ENCODE measurements at places on chromosomes 3 and 15. TPM values are rescaled to one million over a fixed set of nuclear protein-coding genes. Genes with fewer than 3 reads are reported as not detected.
A peak's percentile ranks its signal among the peaks of the same experiment; 100 is the strongest.

DNA sequence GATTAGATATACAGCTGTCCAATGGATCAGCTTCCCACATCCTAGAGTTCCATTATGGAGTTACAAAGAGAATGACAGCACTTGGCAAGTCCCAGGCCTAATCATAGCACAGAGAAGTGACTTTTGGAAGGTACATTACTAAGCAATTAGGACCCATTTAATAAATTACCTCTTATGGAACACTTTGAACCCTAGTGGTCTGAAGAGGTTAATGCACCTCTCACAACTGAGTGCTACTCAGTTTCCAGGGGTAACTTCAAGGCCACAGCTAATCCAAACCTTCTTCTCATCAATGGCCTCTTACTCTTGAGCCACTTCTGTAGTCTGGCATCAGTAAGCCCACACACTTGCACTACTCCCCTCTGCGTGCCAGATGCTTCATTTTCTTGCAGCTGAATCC, 34.9 kb upstream of the MEIS2 start:
- H3K4me1 ChIP-seq: no peaks in the 10 kb centered on the region
- DNase-seq: no peak
- no peak overlapping the region for H3K27ac ChIP-seq

The NTRK3 gene
- 9.5 TPM for total RNA-seq

The SLC6A1 gene
- 0.15 TPM for total RNA-seq

The MYEF2 gene
- 245 TPM for total RNA-seq

The IL17RD gene
- total RNA-seq: 31.1 TPM

DNA sequence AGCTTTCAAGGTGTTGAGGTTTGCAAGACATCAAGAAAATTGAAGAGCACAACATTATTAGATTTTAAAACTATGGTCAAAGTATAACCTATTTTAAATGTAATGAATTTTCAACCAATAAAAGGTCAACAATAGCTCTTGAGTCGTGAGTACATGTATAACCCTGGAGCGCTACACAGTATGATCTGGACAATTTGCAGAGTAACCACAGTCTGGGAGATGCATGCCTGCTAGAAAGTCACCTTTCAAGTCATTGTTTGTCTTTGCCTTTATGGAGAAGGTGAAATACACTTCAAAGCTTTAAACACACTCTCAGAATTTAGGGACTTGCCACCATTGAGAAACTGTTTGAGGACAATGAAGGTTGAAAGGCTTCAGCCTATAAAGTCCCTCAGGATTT, 112.6 kb upstream of the ALCAM start:
- peaks cover 11% of the 10 kb centered on the region for H3K36me3 ChIP-seq
- H3K4me1 ChIP-seq: peaks cover 41% of the 10 kb centered on the region
- peak overlapping the region; percentile 36 for H3K27ac ChIP-seq
- no peak overlapping the region for H3K4me3 ChIP-seq
- DNase-seq: no peak

DNA sequence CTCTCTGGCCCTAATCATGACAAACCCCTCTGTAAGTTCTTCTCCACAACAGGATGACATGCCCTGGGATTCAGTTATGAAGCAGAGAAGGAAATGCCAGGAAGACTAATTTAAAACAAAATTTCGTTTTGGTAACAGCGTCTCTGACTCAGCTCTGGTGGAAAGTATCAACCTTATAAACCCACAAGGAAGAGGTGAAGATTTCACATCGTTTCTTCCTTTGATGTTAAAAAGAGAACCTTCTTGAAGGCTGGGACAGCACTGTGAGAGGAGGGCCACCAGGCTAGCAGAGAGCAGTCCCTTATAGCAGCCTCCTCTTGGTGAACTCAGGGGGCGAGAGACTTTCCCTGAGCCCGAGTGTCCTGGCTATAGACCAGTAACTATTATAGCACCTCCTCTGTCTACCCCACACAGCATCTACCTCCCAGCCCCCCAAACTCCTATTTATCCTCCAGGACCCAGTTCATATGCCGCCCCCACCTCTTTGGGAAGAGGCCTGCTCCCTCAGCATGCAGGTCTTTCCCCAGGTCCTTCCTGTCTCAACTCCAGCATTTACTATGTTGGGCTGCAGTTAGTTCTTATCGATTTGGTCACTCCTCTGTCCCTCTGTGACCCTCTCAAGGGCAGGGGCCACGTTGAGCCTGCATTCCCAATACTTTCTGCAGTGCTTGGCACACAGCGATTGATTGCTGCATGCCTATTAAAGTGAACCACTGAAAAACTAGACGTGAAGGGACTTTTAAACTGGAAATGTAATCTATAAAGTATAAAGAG, 321.5 kb upstream of the ICE2 start:
- H3K4me3 ChIP-seq: no peak overlapping the region
- no peaks in the 10 kb centered on the region for H3K4me1 ChIP-seq
- H3K27ac ChIP-seq: no peak overlapping the region

DNA sequence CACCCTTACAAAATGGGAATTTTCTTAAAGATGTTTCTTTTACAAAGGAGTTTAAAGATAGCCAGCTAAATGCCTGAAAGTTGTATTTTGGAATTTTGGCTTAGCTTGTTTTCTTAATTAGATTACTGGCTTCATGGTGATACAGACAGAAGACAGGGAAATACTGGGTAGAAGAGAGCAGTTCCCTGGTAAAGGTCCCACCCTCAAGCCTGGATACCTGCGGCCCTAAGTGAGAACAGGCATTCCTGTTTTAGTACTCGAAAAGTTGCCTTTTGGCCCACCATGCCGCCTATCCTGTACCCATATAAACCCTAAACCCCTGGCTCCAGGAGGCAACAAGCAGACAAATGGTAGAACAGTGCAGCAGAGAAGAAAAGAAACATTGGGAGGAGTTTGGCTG, 29.4 kb downstream of the SETMAR start:
- DNase-seq: no peak
- no peaks in the 10 kb centered on the region for H3K4me1 ChIP-seq
- H3K27ac ChIP-seq: no peak overlapping the region
- H3K4me3 ChIP-seq: no peak overlapping the region
- peaks cover 2% of the 10 kb centered on the region for H3K27me3 ChIP-seq
- H3K36me3 ChIP-seq: peaks cover 20% of the 10 kb centered on the region

GRCh38 chr3:60703008-60703407, 548.2 kb downstream of the FHIT start:
- no peak overlapping the region for H3K27ac ChIP-seq
- no peak overlapping the region for H3K4me3 ChIP-seq
- peaks cover 4% of the 10 kb centered on the region for H3K36me3 ChIP-seq
- H3K4me1 ChIP-seq: peaks cover 2% of the 10 kb centered on the region

DNA sequence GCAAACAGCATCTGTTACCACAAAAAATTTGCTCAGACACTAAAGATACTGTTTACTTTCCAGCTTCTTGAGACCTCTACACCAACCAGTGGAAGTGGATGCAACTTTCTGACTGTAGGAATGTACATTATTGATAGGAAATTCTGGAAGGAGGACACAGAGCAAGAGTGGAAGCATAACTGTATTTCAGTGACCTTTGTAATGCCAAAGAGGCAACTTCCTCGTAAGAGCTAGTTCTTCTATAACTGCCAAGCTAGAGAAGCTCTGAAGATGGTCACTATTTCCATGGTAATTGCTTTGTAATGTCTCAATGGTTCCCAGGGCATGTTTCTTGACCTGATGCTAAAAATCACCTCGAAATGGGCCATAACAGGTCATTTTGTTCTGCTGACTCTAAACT, 96.3 kb upstream of the SLC2A2 start:
- no peak for DNase-seq
- H3K4me1 ChIP-seq: no peaks in the 10 kb centered on the region
- no peaks in the 10 kb centered on the region for H3K36me3 ChIP-seq
- H3K27ac ChIP-seq: no peak overlapping the region

DNA sequence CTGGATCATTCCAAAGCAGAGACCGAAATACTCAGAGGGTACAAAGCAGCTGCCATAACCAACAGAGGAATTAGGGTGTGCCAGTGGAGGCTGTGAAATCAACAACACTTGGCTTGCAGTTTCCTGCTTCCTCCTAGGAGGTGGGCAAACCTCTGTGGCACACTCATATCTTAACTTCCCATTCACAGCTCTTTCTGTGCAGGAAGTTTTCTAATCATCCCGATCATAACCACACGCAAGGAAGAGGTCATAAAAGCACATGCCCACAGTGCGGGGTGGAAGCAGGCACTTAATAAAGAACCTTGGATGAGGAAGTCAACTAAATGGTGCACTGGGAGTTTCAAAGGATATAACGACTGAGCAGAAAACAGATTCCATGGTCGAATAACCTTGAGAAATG, 5.1 kb downstream of the SCAMP2 start:
- no peak for DNase-seq
- H3K4me3 ChIP-seq: no peak overlapping the region
- H3K4me1 ChIP-seq: peaks cover 9% of the 10 kb centered on the region
- H3K27me3 ChIP-seq: peaks cover 6% of the 10 kb centered on the region
- no peak overlapping the region for H3K27ac ChIP-seq

DNA sequence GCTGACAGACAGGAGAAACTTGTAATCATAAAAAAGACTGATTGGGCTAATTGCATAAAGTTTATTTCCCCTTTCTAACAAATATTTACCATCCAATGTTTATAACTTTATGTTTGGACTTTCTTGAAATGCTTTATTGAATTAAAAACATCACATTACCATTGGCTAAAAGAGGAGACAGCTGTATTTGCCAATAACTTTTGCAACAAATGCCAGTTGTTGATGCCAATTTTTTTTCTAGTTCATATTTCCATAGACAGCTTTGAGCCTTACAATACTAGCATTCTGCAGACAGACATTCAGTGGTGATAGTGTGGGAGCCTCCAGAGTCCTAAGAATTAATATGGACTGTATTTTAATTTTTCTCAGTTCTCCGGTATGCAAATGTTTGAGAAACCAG, 198.4 kb downstream of the ADAMTS17 start:
- no peak overlapping the region for H3K4me3 ChIP-seq
- no peak overlapping the region for H3K27ac ChIP-seq
- peaks cover 3% of the 10 kb centered on the region for H3K4me1 ChIP-seq
- peaks cover 13% of the 10 kb centered on the region for H3K36me3 ChIP-seq
- DNase-seq: no peak
- peaks cover 1% of the 10 kb centered on the region for H3K27me3 ChIP-seq

- H3K36me3 ChIP-seq: peaks cover 5% of the 10 kb centered on the region
- no peak for DNase-seq
- H3K27ac ChIP-seq: peak overlapping the region; percentile 72
- peak overlapping the region; percentile 78 for H3K4me3 ChIP-seq
- peaks cover 3% of the 10 kb centered on the region for H3K27me3 ChIP-seq
These were observed 27.7 kb downstream of the CRTC3 start for GRCh38 chr15:90557186-90558084.

DNA sequence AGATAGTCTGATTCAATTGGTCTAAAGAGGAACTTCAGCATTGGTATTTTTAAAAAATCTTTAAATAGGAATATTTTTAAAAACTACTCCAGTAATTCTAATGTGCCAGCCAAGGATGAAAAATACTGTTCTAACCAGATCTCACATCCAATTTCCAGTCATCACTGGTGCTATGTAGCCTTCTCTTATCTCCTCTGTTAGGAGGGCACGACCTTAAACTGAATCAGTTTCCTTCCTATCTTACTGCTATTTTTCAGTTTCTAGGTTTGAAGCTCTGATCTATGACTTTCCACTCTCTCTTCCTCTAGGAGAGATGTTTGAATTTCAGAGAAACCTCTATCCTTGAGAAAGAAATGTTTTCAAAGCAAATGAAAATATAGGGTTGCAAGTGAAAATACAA, 31.9 kb downstream of the HAPLN3 start:
- H3K27ac ChIP-seq: no peak overlapping the region
- no peak overlapping the region for H3K4me3 ChIP-seq
- peaks cover 4% of the 10 kb centered on the region for H3K36me3 ChIP-seq
- DNase-seq: no peak
- no peaks in the 10 kb centered on the region for H3K4me1 ChIP-seq

- H3K4me1 ChIP-seq: peaks cover 21% of the 10 kb centered on the region
- H3K27ac ChIP-seq: no peak overlapping the region
- DNase-seq: no peak
- H3K27me3 ChIP-seq: peaks cover 6% of the 10 kb centered on the region
- no peak overlapping the region for H3K4me3 ChIP-seq
These were observed 33.4 kb downstream of the MAGEF1 start for GRCh38 chr3:184678317-184679055.

Data from glutamatergic neuron (in vitro differentiated cells).